ENCODE measurements at places on chromosomes 1 and 21.
A peak's percentile ranks its signal among the peaks of the same experiment; 100 is the strongest.

DNA sequence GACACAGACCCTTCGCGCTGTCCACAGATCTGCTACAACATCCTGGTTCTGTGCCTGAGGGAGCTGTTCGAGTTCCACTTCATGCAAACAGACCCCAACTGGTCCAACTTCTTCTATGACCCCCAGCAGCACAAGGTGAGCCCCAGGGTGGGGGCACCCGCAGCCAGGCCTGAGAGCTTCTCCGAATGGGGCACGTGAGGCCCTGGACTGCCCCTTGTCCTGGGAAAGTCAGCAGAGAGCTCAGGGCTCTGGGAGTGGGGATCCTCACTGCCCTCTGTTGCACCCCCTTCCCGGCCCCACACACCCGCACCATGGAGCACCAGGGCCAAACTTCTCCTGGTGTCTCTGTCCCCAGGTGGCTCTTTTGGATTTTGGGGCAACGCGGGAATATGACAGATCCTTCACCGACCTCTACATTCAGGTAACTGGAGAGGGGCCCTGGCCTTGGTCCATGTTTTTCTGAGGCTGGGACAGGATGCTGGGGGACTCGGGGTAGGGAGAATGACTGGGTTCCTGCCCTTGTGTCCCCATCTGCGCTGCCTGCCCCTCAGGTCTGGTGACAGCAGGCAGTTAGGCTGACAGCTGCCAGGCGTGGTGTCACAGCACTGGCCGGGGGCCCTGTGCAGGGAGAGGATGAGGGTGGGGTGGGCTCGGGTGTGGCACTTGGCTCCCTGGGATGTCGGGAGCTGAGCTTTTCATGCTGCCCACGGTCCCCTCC is 44.6 kb downstream of the COQ8A start:
- no peak for DNase-seq

DNA sequence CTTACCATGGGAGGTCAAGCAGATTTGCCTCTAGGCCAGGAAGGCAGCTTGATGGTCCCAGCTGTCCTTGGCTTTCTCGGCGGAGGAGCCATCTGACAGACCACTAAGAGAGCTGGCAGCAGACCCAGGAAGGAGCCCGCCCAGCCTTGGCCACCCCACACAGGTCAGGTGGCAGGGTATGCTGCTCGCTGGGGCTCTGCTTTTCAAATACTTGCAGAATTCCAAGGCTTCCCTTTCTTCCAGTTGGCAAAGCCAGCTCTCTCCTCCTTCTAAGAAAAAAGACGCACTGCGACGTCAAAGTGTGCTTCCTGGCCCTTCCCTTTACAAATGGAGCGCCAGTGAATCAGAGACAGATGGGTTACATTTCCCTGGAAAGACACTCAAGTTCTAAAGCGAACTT is 229.4 kb downstream of the CACNA1E start:
- DNase-seq, result no peak

- DNase-seq, result no peak
These were observed 327.8 kb downstream of the PAPPA2 start for GRCh38 chr1:176790786-176791185.

DNA sequence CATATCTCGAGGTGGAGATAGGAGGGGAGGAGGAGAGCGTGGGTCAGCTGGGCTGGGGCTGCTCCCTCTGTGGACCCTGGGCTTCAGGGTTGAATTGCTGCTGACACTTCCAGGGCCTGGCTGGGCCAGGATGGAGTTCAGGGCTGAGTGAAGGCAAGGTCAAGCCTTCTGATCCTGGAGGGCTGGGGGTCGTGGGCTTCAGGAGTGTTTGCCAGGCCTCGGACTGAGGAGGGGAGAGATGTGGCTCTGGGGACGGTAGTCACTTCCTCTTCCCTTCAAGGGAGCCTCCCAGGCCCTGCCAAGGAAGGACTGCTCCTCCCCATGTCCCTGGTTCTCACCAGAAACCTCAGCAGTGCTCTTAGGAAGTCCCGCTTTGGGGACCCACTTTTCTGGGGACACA is 12.1 kb upstream of the FAM131C start:
- no peak for DNase-seq

GRCh38 chr1:117735045-117735992 is 129.5 kb downstream of the TENT5C start:
- DNase-seq, result no peak

GRCh38 chr1:8426996-8427395 is 109.1 kb downstream of the SLC45A1 start:
- DNase-seq, result no peak

DNA sequence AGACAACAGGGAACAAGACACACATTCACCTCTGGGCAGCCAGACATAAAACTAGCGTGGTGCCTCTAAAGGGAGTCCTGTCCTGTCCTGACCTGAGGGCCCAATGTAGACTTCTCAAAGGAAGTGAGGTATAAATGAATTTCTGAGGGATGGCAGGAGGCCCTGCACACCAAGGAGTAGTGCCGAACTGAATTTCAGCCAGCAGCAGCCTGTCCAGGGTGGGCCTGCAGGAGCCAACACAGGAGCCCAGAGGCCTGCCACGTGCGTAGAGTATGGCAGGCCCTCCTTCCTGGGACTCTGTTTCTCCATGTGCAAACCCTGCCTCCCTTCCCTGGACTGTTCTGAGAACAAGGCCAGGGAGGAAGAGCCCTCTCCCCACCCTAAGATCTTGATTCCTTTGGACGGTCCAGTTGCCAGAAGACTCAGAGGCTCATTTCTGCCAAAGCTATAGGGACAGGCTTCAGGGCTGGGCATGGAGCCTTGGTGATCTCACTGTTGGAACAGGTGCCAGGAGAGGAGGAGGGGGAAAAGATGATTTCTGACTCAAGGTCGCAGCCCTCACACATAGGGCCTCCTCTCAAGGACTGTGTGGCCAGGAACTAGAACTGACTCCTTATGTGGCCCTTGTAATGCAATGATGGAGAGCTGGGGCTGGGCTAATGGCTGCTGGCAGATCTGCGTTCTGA is 1.8 kb upstream of the FABP3 start:
- no peak for DNase-seq

DNA sequence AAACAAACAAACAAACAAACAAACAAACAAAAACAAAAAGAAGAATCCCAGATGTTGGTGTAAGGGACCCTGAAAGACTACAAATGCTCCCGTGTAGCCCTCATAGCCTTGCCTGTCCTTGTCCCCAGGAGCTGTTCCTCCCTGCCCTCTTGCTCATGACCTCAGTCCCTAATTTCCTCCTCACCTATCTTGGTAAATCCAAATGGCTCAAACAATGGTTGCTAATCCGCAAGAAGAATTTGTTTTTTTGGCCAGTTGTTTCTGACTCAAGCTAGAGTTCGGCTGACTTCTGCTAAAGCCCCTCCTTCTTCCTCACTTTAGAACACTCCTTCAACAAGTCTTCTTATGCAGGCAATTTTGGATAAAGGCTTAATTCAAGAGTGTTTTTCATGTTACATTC is 15.6 kb downstream of the LCA5L start:
- no peak for DNase-seq

DNA sequence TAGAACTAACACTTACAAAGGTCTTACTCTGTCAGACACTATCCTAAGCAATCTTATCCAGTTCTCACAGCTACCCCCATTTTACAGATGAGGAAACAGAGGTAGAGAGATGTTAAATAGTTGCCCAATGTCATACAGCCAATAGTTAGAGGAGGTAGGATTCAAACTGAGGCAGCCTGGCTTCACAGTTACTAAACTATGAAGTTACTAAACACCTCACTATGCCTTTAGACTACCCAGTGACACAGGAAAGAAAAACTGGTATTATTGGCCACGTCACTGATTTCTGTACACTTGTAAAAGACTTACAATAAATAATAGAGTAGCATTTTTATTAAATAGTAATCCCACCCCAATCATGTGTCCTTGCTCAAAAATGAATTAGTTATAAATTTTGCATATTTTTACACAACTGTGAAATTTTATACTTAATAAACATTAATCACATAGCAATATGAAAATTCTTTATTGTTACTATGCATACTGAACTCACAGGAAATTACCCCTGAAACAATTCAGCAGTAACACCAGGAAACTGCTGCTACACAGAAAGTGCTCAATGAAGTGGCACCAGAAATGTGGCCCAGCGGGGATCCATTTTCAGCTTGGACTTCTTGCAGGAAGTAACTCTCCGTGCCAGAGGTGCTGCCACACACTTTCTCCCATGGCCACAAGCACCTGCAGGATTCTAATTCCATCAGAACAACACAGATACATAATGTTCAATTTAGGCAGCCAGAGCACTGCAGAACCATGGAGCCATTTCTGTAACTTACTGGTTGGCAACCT is 69.4 kb downstream of the VAV3 start:
- no peak for DNase-seq

DNA sequence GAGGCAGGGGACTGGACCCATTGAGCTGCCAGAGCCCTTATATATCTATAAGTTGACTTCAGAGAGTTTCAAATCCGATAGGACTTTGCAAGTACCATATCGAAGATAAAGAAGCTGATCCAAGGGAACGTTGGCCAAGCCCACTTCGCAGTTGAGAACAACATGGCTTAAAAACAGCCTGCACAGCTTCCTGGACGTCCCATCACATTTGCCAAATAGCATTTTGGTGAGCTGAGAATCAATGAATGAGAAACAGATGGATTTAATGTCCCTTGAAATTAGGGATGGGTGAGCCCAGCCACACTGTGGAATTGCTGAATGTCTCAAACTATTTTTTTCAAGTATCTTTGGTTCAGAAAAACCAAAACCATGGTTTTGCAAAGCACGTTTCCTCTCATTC is 64.8 kb downstream of the KCNJ15 start:
- DNase-seq, result no peak

- DNase-seq, result no peak
These were observed 9.3 kb upstream of the RSRP1 start for GRCh38 chr1:25256578-25256965.

- peak; percentile 85 for DNase-seq
These were observed 19.5 kb downstream of the TEX35 start for GRCh38 chr1:178532392-178532791.
